Activated T-helper 17 cell treated with anti-CD3 and anti-CD28 coated beads, Interleukin-2, amount 50 U/mL, for 72 hours (primary cell): ENCODE measurements at places on chromosomes 12 and 14.

DNA sequence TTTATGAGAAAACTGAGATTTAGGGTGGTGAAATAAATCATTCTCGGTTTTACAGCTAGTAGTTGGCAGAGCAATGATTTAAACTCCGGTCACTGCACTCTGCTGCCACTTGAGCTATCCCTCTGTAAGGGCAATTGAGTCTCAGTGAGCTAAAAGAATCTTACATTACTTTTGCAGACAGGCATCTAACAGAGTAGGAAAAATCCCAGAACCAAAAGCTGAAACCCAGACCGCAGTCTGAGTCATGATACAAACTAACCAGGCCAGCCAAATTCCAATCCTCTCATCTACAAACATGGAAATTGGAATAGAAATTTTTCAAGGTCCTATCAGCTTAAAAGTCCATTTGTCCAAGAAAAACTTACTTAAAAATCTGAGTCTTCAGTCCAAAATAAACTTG, 73.7 kb downstream of the ANKS1B start:
- ATAC-seq: no peak

DNA sequence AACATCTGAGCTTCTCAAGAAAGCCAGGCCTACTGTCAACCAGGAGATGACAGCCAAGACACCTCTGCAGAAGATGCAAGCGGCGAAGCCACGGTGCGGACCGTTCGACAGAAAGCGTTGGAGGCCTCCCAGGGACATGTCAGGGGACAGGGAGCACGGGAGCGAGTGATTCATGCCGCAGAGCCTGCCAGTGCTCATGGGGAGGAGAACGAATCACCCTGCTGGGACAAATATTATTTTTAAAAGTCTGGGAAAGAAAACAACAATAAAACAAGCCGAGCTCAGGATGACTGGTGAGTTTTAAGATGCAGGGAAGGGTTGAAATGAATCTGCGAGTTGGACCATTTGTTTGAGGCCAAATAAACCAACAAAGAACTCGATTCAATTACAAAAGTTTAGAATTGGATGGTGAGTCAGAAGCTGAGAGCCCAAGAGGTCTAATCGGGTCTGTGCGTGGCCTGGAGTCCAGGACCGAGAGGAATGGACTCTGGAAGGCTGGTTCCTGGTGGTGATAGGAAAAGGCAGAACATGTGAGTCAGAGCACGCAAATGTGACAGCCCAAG, 91.0 kb downstream of the RBM19 start:
- ATAC-seq: no peak

- peak; percentile 52 for ATAC-seq
Observed at GRCh38 chr14:91012045-91012444, 48.4 kb downstream of the RPS6KA5 start.

DNA sequence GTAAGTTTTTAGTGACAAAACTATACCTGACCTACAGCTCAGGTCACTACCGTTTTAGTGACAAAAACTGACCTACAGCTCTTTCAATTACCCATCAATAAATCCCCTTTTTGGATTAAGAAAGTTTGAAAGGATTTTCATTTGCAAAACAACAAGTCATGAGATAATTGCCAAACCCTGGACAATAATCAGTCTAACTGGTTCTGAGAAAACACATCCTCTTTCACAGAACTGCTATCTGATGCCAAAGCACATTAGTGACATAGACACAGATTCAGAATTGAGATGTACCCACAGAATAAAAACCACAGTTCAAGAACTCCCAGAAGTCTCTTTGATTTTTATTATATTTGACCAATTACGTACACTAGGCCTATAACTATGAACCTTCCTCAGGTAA, 126.0 kb upstream of the COCH start:
- ATAC-seq: no peak

DNA sequence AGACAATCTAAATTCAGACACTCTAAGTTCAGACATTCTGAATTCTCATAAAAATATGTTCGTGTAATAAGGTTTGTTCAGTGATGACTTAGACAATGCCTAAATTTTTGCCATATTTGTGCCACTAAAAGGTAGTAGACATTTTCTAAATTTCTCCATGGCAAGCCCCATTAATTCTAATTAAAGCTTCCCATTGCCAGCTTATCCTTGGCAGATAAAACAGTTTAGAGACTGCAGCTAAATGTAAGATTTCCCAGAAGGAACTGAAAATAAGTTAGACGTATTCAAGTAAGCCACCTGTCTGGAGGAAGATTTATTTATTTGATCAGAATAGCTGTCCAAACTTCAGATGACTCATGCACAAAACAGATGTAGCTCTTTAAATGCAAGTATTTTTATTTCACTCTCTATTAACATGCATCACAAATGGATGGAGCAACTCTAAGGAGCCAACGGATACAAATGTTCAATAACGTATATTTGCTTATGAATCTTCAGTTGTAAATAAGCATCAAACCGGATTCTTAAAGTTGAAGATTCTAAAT, 130.4 kb downstream of the SLC2A13 start:
- ATAC-seq: no peak
